ENCODE measurements at places on chromosomes 7 and 10.

- DNase-seq: no peak
These were observed 129.4 kb downstream of the SLC16A9 start for GRCh38 chr10:59580026-59580863.

- DNase-seq: no peak
These were observed 4.4 kb downstream of the LARP4B start for GRCh38 chr10:927131-927530.

DNA sequence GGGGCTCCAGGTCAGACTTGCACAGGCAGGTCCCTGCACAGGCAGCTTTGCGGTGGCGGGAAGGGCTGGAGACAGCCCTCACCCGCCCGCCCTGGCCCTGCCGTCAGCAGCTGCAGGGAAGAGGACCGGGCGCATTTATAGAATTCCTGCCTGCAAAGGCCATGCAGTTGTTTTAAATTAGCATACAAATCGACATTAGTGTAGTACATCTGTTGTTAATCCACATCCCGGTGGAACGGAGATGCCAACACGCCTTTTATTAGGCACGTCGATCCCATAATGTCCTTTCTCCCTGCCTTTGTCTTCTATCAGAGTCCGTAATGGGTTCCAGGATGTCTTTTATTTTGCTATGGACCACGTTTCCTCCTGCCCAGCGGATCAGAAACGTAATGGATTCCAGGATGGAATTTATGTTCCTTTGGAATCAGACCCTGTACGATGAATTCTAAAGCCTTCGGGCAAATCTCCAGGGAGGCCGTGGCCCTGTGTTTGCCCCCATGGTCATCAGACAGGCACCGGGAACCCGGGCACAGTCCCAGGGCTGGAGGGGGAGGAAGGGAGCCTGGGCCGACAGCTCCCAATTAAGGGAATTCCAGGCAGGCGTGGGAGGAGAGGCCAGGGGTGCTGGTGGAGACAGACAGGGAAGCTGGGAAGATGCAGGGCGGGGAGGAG is 123.9 kb downstream of the COL26A1 start:
- peak; percentile 66 for DNase-seq

- DNase-seq: no peak
These were observed 22.6 kb downstream of the RNF216 start for GRCh38 chr7:5758753-5759335.

GRCh38 chr10:71391701-71392100 is 5.0 kb upstream of the CDH23 start:
- no peak for DNase-seq

- DNase-seq: no peak
These were observed 127.7 kb downstream of the ATXN7L1 start for GRCh38 chr7:105748701-105749100.

GRCh38 chr7:37342688-37343471 is 105.8 kb downstream of the ELMO1 start:
- DNase-seq: no peak

GRCh38 chr7:2866601-2867000 is 22.5 kb upstream of the GNA12 start:
- DNase-seq: no peak

GRCh38 chr10:131700032-131700431 is 200.8 kb upstream of the PPP2R2D start:
- DNase-seq: peak; percentile 30

- DNase-seq: no peak
These were observed 392.9 kb downstream of the KCNMA1 start for GRCh38 chr10:77244746-77245145.

DNA sequence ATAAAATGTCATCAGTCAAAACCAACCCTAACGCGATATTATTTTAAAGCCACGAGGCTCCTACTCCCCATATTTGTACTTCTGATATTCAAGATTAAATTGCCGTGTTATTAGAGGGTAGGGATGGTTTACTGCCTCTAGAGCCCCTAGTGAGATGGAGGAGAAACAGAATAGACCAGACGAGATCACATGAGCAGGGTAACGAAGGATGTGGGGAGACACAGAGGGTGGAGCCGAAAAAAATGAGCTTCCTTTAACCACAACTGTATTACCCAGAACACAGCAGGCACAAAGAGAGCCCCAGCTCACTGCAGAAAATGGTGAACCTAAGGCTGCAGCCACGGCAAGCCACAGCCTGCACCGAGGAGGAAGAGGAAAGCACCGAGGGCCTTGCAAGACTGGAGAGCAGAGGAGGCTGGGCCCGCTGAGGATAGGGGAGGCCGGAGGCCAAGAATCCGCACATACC is 14.3 kb downstream of the ZC3HAV1 start:
- no peak for DNase-seq

DNA sequence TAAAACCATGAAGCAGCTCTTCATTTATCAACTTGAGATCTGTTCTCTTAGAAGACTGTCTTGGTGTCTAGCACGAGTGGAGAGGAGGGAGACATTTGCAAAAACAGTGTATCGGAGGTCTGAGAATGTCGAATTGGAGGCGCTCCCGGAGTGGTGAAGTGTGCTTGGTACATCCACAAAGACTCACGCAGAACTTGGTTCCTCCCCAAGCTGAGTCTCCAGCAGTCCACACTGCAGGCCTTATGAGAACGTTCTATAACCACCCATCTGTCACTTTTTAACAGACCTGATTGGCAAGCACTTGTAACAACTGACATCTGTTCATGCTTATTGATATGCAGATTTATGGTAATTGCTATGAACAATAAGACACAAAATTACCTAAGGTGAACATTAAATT is 261.6 kb downstream of the CELF2 start:
- no peak for DNase-seq

- no peak for DNase-seq
These were observed 850.9 kb downstream of the LRMDA start for GRCh38 chr10:76282061-76283025.

- DNase-seq: no peak
These were observed 46.3 kb downstream of the MYOF start for GRCh38 chr10:93435621-93436397.

DNA sequence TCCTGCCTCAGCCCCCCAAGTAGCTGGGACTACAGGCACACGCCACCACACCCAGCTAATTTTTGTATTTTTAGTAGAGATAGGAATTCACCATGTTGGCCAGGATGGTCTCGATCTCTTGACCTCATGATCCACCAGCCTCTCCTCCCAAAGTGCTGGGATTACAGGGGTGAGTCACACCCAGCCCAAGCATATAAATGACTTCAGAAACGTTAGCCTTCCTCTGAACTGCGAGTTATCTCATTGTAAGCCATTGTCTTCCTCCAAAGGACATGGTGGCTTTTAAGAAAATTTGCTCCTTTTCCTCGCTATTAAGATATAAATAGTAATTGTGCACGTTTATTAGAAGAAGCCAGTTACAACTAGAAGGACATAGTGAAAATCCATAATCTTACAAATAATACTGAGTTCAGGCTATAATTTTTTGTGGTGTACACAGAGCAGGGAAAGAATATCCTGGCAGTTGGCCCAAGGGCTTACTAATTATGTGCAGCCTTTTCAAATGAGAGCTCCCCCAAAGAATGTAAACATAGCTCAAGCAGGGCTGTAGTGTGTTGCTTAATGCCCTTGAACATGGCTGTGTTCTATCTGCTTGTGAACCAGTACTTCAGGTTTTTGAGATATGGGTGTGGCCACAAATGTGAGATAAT is 495.8 kb downstream of the PARD3 start:
- no peak for DNase-seq

GRCh38 chr7:35336444-35336843 is 82.5 kb upstream of the TBX20 start:
- no peak for DNase-seq

DNA sequence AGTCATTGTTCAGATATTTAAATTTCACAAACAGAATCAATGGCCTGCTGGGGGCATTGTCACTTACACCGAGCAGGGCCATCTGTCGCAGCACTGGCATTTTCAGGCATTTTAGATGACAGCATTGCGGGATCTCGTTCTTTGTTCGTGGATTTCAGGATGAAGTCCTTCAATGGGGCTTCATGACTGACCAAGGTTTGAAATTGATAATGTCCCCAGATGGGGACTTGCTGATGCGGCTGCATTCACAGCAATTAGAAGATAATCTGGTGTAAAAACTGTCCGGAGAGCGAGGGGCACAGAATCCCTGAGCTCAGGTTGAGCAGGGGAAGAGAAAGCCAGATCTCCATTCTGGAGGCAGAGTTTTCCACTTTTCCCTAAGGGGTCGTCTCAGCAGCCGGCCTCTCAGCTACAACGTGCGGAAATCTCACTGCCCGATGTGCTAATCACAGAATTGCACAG is 1.9 kb upstream of the C7orf33 start:
- no peak for DNase-seq

DNA sequence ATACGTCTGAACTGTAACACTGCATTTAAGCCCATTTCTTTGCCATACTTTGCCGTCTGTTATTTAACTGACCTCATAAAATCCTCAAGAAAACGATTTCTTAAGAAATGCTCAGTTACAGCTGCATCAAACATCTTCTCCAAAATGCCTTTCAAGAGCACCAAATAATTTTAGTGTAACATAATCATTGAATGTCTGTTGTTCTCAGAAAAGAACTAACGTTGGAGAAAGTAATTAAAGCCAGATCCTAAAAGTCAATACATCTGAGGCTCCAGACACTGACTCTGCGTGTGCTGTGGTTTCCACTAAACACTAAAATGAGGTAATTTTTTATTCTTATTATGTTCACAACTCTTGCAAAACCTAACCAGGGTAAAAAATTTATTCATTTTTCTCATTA is 63.7 kb upstream of the LRRC17 start:
- DNase-seq: no peak

GRCh38 chr10:44935201-44935965 is 24.2 kb upstream of the RASSF4 start:
- peak; percentile 47 for DNase-seq

GRCh38 chr7:19121977-19122588 is 4.6 kb upstream of the TWIST1 start:
- DNase-seq: no peak

DNA sequence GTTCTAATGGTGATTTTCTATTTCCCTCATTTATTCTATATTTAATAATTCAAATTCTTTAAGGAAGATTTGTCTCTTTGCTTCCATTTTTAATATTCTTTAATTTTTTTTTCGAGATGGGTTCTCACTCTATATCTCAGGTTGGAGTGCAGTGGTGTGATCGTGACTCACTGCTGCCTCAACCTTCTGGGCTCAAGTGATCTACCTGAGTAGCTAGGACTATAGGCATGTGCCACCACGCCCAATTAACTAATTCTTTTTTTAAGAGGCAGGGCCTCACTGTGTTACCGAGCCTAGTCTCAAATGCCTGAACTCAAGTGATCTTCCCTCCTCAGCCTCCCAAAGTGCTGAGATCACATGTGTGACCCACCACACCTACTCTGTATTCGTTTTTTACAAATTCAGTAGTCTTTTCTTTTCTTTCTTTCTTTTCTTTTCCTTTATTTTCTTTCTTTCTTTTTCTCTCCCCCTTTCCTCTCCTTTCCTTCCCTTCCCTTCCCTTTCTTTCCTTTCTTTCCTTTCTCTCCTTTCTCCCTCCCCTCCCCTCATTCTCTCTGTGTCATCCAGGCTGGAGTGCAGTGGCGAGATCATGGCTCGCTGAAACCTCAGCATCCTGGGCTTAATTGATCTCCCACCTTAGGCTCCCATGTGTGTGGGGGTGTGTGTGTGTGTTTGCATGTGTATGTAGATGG is 323.1 kb downstream of the ADK start:
- DNase-seq: no peak

DNA sequence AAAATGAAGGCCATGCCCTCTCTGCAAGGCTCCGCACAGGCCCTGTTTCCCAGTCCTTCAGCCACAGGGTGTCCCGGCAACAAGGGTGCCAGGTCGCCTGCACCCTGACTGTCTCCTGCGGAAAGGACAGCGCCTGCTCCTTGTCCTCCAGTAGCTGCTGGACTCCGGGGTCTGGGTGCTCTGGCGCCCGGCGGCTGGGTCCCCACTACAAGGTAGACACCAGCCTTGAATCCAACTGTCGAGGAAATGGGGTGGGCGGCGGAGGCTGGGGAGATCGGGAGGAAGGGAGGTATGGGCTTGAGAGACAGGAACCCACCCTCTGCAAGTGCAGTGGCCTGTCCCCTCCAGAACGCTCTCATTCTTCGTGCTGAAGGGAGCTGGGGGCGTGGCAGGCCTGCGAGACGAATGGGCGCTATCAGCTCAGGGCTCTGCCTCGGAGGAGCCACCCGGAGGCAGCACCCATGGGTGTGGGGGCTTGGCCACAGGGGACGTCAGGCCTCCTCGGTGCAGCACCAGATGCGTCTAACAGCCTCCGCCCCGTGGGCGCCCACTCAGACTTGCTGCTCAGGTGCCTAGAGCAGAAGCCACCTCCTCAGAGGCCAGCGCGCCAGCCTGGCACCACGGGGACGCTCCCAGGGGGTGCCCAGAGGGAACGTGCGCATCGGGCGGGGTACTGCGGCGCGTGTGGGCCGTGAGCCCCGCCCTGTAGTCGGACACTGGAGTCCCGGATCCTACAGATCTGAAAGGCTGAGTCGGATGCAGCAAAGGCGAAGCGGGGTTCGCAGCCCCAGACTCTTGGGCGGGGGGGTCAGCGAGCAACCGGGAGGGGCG is 15.6 kb downstream of the ADAM8 start:
- no peak for DNase-seq

- DNase-seq: no peak
These were observed 414.5 kb downstream of the REEP3 start for GRCh38 chr10:63935705-63936104.

GRCh38 chr7:115019882-115020605 is 98.2 kb downstream of the MDFIC start:
- DNase-seq: no peak

GRCh38 chr10:100157156-100157555 is 28.7 kb downstream of the ERLIN1 start:
- no peak for DNase-seq

DNA sequence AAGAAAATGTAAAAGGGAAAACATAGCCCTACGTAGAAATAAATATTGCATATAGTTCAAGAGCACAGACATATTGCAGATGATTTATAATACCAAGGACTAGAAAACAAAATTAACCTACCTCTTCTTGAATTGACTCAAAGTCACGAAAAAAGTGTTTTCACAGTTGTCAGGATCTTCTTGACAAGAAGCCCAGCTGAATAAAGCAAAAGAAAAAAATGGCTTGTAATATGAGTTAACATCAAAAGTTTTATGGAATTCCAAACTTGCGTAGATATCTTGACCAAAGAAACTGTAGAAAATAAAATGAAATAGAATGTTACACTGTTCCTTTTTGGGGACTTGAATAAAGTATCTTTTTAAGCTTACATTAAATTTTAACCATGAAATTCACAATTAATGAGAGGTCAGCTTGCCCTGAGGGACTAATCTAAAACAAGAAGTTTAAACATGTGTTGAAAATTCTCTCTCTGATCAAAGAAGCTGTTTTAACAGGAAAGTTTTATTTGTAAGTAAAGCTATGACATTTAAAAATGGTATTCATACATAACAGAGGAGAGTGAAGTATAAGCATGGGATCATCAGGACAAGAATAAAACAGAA is 133.1 kb upstream of the SEMA3C start:
- DNase-seq: no peak

DNA sequence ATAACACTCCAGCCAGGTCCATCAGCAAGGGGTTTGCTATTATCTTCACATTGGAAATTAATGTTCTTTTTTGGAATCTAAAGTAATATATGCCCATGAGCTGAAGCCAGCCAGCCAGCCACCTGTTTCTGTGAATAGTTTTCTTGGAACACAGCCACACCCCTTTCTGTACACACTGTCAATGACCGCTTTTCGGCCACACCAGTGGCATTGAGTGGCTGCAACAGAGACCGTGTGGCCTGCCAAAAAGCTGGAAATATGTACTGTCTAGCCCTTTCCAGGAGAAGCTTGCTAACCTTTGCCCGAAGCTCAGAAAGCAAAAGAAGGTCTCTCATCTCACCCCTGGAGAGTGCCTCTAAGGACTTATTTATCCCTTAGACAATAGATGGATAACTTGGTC is 98.5 kb upstream of the NPS start:
- DNase-seq: no peak

GRCh38 chr7:1534330-1535099 is 4.0 kb downstream of the MAFK start:
- no peak for DNase-seq

Data from ecto neural progenitor cell (in vitro differentiated cells).